A172 (cell line): ENCODE measurements at places on chromosomes 3 and 15. TPM values are rescaled to one million over a fixed set of nuclear protein-coding genes. Genes with fewer than 3 reads are reported as not detected.

DNA sequence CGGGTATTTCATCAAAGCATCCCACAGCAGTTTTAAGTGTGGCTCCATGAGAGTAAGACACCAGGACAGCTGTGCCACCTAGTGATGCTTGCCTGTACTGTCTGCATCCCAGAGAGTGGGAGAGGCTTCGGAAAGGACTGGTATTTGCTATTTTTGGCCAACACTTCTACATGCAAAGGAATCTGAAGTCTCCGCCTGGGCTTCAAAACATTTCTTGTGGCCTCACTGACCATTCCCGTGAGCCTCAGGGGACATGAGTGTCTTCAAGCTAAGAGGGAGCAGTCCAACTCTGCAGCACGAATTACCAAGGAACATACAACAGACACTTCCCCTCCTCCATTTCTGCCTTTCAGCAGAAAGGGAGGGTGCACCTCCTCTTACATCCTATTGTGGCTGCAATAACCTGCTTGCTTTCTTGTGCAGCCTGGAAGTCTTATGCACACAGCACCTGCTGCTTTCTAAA, 177.5 kb downstream of the RORA start:
- DNase-seq = peak; percentile 20

GRCh38 chr15:34783431-34783830, 11.9 kb downstream of the ACTC1 start:
- no peak for DNase-seq

DNA sequence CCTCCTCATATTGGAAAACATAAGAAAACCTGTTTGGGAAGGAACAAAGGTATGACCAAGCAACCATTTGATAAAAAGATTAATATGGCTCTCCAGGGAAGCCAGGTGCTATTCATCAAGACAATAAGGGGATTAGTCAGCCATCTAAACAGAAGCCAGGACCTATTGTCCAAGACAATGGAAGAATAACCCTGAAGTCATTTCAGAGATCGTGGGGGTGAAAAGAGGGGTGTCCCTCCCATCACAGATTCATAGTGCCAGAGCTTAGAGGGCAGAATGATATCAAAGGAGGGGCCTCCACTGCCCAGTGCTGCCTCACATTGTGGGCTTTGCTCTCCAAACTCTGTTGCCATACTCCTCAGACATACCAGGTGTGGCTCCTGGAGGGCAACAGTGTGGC, 73.5 kb downstream of the DAPK2 start:
- DNase-seq = no peak

GRCh38 chr3:186464424-186465093, 79.6 kb downstream of the CRYGS start:
- no peak for DNase-seq

Gene MRAS
- 32.7 and 72.2 TPM in 2 replicates for total RNA-seq
